ENCODE measurements at places on chromosomes 5 and 9.

DNA sequence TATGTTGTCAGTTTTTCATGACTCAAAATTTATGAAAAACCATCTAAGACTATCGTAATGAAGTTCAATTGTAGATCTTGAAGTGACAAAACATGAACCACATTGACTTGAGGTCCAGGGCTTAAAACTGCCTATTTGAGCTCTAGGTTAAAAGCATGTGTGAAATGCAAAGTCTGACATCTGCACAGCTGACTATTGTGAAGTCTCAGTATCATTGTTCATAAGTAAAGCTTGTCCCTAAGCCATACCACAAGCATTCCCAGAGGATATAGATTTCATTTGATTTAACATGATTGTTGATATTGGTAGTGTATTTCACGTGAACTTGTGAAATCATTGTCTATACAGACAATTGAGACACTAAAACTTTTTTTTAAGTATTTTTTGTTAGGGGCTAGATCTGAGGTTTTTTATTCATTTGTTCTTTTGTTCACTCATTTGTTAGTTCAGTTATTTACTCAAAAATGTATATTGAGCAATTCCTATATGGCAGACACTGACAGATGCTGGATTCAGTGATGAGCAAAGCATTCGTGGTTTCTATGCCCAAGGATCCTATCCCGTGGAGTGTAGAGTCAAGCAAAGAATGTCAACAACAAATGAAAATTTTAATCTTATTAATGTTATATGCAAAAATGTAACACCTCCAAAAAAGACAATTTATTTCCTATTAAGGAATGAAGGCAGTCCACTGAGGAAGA, 485.2 kb downstream of the RAB3C start:
- DNase-seq: no peak

- no peak for DNase-seq
These were observed 160.2 kb upstream of the CDH6 start for GRCh38 chr5:31033295-31033694.

GRCh38 chr5:90279091-90279490, 130.5 kb downstream of the CETN3 start:
- no peak for DNase-seq

GRCh38 chr5:144088206-144089064, 82.0 kb downstream of the YIPF5 start:
- no peak for DNase-seq

DNA sequence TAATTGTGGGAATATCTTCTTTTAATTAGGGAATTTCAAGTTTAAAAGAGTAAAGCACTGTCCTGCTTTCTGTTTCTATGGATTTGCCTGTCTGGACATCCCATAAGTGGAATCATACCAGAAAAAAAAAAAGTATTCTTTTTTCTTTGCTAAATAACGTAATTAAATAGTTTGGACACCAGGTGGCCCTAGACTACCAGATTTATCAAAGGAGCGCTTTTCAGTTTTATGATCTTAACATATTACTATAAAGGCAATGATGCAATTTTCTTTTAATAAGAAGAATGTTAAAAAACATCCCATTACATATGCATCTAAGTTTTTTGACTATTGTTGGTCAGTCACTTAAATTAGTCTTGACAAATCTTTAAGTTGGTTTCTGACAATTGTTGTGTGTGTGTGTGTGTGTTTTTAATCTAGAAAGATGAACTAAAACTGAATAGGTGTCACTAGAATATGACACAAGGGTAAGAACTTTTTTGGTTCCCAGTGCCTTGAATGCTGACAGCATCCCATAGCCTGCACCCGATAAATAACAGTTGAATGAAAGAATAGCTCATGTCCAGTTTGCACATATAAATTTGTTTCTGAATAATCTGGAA, 49.5 kb downstream of the C5orf22 start:
- DNase-seq: no peak

DNA sequence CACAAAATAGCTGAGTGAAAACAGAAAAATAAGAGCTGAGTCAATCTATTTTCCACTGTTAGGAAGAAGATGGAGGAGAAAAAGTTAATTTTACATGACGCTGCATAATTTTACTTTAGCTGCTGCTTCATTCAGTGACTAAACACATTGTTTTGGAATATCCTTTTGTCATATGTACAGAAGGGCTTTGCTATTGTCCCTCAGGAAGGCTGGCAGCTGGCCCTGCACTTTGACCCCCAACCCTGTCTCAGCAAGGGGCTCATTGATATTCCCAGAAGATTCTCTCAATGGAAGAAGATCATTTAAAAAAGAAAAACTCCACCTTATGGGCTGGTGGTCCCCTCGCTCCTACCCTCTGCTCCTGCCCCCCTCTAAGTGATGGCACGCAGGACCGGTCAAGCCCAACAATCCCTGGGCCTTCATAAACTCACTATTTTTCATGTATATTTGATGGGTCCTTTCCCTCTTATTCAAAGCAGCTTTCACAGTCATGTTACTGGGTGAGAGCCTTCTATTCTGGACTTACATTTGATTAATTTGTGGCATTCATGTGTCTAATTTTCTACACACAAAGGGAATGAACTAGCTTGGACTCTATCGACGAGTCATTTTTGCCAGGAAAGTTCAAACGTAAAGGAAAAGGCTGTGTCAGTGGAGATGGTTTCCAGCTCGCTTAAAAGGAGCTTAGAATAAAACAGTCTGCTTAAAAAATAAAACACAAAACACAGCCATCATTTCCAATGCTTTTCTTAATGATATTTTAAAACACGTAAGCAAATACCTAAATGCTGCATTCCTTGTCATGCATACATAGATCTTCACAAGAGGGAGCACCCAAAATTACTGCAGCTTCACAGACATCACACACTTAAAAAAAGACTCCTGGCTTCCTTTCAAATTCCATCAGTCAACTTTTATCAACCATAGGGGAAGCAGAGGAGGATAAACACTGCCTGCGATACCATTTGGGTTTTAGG, 104.7 kb downstream of the EFNA5 start:
- DNase-seq: no peak

DNA sequence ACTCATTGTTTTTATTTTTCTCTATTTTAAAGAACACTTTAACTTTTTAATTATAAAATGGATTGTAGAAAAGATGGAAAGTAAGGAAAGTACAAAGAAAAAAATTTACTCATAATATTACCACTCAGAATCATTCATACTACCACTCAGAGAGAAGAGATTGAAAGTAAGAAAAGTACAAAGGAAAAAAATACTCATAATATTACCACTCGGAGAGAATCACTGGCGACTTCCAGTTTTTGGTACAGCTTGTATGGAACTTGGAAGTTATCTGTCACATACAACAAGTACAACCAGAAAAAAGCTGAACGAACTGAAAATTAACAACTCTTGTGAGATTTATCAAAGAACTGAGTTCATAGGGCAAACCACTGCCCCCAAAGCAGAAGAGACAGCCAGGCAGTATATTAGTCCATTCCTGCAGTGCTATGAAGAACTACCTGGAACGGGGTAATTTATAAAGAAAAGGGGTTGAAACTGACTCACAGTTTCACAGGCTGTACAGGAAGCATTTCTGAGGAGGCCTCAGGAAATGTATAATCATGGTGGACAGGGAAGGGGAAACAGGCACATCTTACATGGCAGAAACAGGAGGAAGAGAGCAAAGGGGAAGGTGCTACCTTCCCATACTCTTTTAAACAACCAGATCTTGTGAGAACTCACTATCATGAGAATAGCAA, 183.9 kb downstream of the SMARCA2 start:
- DNase-seq: no peak

- no peak for DNase-seq
These were observed 43.8 kb downstream of the SLC38A9 start for GRCh38 chr5:55668356-55668755.

DNA sequence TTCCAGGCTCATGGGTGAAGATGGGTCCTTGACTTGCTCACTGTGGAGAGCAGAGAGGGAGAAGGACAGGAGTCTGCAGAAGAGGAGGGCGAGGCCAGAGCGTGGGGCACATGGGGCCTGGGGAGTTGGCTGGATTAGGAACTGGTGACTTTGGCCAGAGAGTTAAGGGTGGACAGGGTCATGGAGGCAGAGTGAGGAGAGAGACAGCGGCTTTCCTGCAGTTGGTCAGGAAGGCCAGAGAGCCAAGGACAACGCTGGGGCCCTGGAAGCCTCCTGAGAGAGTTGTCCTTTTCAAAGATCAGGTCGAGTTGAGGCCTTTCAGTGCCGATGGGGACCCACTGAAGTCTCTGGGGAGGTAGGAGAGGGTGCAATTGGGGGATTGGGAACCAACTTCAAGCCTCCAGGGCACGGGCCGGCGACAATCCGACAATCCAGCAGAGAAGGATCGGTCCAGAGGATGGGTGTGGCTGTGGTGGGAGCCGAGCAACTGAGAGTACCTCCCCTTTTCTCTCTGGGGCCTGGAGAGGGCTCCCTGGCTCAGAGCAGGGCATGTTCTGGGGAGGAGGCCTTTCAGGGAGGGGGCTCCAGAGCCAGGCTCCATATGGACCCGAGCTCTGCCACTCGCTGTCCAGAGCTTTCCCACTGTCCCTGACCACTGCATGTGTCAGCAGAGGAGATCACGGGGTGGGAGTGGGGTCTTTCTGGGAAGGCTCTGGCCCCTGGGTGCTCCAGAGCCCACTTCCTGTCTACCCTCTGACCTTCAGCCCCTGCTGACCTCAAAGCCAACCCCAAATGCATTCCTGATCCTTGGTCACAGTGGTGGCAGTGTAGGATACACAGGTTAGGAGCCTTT, 7.5 kb upstream of the PHYHD1 start:
- DNase-seq: no peak

- no peak for DNase-seq
These were observed 49.4 kb downstream of the ELOVL7 start for GRCh38 chr5:60794691-60795090.

DNA sequence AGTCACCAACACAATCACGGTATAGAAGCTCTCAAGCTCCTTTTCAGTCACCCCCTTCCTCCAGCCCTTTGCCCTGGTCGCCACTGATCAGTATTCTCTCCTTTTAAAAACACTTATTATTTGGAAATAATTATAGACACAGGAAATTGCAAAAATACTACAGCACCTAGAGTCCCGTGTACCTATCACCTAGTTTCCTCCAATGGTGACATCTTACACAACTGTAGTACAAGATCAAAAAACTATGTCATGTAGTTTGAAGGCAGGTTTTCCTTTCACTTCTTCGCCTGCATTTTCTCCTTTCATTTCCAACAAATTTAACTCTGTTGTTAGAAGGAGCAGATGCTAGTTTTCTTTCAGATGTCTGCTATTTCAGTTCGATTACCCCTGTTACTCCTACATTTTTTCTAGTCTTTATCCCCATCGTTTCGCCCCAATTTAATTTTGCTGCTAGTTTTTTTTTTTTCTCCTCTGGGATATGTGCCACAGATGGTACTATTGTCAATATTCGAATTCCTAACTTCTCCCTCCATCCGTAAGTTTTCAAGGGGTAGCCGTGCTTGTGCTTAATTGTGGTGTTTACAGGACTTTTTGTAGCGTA, 612 bp upstream of the ATG10 start:
- no peak for DNase-seq

DNA sequence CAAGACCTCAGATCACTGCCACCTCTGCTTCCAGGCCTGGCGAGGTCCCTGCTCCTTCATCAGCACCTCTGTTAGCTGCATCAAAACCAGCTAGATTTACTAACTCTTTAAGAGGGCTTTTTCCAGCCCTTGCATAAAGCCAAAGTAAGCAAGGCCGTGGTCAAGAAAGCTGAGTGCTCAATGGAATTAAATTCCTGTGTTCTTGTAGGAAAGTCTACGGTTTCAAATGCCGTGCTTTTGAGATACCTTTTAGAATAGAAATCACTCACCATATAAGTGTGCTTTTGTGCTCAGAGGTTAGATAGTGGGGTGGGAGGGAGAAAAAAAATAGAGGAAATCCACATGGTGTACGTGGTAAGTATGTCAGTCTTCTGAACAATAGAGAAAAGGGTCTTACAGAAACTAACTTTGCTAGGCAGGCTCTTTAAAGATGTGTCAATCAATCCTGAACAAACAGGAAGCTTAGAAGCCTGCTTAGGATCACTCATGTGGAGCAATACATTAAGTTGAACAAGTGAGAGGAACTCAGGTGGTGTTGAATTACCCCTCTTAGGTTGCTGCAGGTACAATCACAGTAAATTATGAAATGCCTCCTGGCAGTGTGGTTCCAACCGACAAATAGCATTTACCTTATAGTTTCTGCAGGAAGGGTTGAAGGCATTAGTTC, 79.7 kb downstream of the SEMA6A start:
- no peak for DNase-seq

DNA sequence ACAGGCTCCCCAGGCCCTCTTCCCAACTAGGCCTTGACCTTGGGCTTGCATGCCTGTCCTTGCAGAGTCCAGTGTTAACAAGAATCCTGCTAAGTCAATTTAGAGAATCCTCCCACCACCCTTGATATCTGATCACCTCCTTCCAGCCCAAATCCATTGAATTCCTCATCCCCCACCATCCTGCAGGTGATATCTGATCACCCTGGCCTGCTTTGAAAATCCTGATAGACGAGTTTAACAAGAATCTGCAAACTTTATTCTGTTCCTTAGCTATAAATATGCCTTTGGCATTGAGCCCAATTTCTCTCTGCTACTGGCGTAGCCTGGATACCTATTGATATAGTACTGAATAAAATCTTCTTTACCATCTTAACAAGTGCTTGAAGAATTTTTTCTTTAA, 125.5 kb downstream of the DIRAS2 start:
- no peak for DNase-seq

- DNase-seq: peak; percentile 18
These were observed 518 bp downstream of the UBE2B start for GRCh38 chr5:134371834-134372340.

GRCh38 chr5:54390015-54390414, 65.5 kb upstream of the HSPB3 start:
- no peak for DNase-seq

DNA sequence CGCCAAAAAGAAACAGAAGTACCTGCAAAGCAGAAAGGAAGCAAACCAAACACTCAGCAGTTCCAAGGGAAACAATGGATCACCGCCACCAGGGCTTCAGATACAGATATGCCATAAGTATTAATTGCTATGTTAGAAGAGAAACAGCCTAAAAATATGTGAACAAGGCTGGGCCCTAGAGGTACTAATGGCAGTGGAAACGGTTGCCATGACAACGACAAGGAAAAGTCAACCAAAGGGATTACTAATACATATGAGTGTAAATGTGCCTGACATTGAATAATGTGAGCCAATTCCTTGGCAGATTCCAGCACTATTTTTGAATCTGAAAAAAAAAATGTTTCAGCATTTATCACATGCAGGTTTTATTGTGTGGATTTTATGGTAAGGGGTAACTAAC, 75.0 kb downstream of the CAVIN4 start:
- DNase-seq: no peak

GRCh38 chr9:111891910-111892499, 4.6 kb upstream of the UGCG start:
- no peak for DNase-seq

DNA sequence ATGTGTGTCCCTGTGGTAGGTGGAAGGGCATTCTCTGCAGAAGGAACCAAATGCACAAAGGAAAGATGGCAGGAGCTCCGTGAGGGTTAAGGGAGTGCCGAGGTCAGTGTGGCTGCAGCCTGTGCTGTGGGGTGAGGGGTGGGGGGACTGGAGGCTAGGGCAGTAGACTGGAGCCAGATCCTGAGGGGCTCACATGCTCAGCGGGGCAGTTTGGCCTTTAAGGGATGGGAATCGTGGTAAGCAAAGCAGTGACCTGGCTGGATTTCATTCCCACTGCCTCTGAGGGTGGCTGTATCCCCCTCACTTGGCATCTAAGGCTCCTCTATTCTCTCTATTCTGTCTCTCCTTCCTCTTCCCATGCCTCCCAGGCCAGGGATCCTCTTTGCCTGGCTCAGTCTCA, 15.6 kb downstream of the PITX1 start:
- DNase-seq: no peak

- DNase-seq: no peak
These were observed 1156.4 kb downstream of the FOXD4L5 start for GRCh38 chr9:64128572-64128971.
